Erythroblast (primary cell): ENCODE measurements at places on chromosomes 7 and 10.

DNA sequence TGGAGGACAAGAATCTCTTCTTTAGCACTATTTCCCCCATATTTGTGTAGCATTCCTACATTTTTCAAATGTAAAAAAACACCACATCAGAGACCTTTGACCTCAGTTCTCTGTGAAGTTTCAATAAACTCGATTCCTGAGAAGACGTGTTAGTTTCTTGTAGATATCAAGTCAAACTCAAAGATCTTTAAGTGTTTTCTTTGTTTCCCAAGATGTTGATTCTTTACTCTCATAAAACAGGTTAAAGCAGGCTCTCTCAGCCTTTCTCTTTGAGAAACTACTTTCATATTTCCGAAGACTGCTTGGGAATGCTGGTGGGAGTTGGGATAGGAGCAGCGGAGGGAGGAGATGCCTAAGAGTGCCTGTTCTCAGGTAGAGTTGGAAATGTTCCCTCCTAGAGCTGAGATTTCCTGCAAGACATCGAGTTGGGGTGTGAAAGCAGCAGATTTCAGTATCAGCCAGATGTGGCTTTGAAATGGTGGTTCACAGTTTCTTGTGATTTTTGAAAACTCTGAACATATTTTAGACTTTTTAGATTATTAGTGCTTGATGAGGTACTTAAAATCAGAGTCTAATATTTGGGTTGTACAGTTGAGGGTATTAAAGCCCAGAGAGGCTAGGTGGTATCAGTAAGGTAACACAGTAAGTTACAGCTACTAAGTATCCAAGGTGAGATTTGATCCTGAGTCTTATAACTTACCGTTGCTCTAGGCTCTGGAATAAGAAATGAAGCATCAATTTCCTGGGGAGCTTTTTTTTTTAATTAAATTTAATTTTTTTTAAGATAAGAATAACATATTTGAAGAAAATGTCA is 13.9 kb downstream of the ADK start:
- no peak for DNase-seq

DNA sequence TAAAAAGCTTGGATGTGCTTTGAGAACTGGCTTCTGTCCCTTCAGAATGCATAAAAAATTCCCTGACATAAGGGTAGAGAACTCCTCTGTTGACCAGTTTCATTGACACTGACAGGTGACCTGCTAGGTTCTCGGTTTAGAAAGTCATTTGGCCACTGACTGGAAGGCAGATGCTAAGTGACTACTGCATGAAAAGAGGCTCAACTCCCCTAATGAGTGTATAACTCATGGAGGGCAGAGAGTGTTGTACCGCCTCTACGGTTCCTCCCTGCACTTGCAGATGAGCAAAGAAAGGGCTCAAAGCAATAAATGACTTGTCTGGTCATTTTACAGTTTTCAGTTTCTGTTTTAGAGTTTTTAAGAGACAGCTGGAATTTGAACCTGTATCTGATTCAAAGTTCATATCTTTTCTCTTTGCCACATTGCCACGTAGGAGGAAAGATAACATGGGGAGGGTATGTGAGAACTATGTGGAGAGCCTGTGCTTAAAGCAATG is 2.9 kb upstream of the FGL2 start:
- DNase-seq: no peak

DNA sequence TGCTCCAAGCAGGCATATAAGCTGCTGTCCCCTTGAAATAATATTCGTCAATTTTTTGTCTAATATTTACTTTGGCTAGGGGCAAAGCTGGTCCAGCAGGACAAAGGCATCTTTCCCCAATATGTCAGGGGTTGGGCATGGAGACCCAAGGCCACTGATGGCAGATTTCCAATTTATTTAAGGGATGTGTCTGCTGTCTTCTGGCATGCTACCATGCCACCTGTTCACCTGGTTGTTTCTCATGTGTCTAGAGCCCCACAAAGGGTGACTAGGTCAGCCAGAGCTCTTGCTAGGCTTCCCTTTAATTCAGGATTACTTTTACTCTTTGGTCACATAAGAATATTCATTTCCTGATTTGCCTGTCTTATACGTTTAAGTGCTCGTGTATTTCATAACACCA is 22.1 kb upstream of the SYPL1 start:
- DNase-seq: no peak

DNA sequence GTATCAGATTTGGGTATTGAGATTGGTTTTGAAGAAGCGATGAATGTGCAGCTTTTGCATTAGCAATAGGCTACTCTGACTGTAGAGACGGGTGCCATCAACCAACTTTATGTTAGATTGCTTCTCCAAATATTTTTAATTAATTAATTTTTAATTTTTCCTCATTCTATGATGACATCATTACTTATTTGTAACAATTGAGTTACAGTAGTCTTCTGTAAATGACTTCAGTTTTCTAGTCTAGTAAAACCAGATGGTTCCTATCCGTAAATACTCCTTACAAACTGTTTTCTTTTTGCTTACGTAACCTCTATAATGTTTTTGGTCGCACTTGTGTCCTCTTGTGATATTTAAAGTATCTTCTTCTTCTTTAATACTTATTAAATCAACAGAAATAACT is 118.1 kb downstream of the ZNF736 start:
- no peak for DNase-seq

- no peak for DNase-seq
These were observed 46.2 kb downstream of the BAIAP2L1 start for GRCh38 chr7:98354511-98355249.

DNA sequence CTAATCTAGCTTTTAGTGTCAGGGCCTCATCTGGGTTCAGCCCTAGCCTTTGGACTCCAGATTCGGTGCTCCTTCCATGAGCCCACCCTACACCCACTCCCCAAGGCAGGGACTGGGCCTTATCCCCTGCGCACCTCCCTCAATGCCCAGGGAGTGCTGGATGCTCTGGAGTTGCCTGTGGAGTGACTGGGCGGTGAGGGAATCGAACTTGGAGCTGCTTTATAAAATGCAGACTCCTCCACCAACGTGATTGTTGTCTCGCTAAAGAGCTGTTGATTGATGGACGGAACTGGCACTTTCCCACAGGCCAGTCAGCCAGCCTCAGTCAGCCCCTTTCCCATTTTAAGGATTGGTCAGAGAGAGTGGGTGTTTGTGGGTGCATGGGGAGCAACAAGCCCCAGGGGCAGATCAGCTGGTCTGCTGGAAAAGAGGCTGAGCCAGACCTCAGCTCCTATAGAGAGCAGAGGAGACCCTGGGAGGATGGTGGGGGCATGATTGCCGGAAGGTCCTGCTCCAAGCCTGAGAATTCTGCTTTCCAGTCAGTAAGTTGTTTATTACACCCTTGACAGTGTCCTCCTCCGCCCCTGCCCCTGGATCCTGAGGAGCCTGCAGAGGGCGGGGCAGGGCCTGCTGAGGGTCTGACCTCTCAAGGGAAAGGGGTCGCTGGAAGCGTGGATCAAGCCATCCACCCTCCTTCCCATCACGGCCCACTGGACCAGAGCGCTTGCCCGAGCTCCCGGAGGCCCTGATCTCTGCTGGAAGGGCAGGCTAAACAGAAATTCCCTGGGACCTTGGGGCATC is 16.7 kb downstream of the UNC5B start:
- no peak for DNase-seq
